BE2C (cell line): ENCODE measurements at places on chromosomes 1 and 21.
A peak's percentile ranks its signal among the peaks of the same experiment; 100 is the strongest.

DNA sequence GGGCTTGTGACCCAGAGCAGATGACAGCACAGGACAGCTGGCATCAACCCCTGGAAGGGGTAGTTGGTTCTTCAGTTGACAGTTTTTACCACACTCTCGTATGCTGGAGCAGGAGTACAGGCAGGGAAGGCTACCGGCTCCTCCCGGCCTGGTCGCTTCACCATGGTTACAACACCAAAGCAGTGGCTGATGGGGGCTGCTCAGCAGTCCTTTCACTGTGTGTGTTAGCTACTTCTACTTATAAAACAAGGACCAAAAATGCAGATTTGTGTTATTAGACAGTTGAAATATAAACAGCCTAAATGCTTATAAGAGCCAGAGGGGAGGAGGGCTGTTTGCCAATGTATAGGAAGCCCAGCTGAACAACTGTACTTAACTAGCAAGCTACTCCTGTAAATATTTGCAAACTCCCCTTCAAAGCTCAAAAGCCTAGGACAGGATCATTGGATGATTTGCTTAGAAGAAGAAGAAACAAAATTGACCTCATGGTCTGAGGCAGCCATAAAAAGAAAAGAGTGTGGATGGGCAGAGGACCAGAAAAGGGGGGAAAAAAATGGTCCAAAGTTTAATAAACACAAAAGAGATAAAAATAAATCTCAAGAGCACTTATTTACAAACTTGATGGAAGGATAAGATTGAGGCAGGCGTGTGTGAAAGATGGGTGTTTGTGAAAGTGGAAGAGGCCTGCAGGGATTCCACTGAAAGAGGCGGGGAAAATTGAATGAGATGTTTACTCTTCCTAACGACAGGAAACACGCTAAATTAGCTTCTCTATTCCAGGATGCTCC lies 57.1 kb downstream of the TGFB2 start:
- DNase-seq: no peak

DNA sequence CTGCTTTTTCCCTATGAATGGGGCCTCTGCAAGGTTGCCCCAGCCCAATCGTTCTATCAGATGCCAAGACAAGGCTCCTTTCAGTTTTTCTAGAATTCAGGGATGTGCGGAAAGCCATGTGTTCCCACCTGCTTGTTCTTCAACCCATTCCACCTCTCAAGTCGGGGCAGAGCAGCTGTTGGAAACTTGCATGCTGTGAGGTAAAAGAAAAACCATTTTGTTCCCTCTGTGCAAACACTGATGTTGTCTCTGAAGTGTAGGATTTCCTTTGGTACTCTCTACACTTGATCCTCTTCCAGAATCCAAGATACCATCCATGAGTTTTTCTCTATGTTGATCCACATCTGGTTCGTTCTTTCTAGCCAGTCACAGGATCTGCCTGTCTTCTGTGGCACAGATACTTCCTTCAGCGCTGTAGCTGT lies 7.3 kb downstream of the IER5 start:
- DNase-seq: no peak

- DNase-seq: no peak
Measured at GRCh38 chr1:109905491-109905890, 5.2 kb upstream of the CSF1 start.

DNA sequence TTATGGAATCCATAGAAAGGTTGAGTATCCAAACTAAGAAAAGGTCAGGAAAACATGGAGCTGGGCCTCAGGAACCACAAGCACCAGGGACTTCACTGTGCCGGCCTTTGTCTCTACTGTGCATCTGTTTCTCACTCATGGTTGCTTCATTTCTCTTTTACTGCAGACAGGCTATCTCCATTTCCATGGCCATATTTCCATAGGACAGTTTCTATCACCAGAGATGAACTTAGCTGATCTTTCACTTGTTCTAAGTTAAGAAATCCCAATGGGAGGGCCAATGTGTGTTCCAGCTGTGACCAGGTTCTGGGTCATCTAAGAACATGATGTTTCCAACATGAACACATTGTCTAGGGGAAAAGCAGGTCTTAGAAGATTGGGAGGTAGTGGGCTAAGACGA lies 43.7 kb upstream of the PPP2R5A start:
- DNase-seq: no peak

DNA sequence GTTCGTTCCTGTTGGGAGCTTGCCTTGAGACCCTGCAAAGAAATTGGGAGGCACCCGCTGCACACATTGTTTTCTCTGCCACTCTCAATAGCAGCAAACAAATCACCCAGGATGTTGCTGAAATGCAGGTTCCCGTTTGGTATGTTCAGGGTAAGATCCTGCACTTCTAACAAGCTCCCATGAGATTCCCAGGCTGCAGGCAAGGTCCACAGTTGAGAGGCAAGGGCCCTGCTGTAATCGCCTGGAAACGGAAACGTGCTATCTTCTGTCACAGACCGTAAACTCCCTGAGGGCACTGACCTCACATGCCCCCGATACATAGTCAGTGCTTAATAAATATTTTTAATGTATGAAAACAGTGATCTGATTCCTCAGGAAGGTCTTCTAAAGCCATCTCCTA lies 37.8 kb downstream of the XCL1 start:
- DNase-seq: peak; percentile 87

GRCh38 chr1:21295002-21295401 lies 4.7 kb upstream of the ECE1 start:
- no peak for DNase-seq

- DNase-seq: no peak
Measured at GRCh38 chr1:39395357-39395831, 96.0 kb upstream of the BMP8A start.

DNA sequence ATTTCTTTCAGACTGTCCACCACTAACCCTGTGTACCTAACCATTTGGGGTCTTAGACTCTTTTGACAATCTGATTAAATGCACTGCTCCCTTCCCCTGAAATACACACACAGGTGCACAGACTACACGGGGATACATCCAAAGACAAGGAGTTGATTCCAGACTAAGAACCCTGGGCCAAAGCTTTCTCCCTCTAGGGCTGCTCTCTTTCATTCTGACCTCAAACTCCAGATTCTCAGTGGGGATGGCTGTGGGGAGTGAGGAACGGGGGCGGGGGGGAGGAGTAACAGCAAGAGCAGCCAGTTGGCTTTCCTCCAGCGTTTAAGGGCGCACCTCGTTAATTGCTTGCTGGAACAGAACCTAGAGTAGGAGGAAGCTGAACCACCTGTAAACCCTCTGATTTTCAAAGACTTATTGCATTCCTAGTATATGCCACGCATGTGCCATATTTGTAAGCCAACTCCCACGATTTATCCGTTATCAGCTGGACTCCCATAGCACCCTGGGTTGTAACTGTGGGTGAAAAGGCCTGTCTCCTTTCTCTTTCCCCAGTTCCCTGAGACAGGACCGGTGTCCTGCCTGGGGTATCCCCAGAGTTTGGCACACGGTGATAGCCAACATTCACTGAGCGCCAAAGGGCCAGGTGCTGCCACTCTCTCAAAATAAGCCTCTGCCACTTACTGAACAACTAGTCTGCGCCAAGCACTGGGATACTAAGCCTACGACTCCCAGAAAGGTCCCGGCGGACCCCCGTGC lies 920 bp downstream of the MTHFR start:
- no peak for DNase-seq

DNA sequence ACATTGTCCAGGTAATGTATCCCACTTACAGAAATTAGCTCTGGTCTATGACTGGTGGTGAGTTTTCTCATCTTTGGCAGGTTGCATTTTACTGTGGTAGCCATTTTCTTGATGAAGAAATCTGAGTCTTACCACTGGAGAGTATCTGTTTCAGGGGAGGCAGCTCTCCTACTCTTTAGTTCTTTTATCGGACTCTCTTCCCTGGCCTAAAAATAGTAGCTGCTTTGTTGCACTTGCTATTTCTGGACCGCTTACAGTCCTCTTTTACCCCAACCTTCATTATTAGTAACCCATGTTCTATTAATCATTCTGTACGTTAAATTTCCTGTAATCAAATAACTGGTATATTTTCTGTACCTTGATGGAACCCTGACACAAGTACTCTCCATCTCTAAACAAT lies 720.8 kb downstream of the PLA2G4A start:
- no peak for DNase-seq

GRCh38 chr21:28436286-28436932 lies 556.3 kb downstream of the LTN1 start:
- DNase-seq: peak; percentile 18

- no peak for DNase-seq
Measured at GRCh38 chr1:91741301-91741700, 144.7 kb downstream of the TGFBR3 start.

DNA sequence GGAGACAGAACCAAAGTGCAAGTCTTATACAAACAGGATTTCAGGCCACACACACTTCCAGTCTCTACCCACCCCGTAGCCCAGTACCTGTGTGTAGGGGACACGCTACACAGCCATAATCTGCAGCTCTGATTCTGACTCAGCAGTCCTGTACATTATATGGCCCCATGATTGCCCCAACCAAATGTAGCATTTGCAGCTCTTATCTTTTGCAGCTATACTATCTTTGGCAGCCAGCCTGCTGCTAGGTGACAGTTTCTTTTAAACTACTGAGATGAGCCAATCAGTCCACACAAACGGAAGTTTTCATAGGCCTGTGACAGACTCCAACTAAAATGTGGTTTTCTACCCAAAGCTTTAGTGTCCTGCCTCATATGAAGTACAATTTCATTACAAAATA lies 259.6 kb upstream of the ST6GALNAC5 start:
- peak; percentile 12 for DNase-seq

DNA sequence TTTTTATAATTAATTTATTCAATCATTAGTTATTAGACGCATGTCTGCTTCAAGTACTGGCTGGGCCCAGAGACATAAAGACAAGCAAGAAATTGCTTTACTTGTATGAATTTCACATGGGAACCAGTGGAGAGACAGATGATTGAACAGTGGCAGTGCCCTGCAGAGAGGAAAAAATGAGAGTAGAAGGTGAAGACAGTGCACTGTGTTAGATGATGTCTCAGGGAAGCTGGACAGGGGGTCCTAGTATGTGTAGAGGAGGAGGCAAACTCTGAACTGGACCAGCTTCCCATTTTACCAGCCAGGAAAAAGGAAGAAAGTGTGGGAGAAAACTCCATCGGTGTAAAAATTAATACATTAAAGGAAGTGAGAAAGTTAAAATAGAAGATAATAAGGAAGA lies 126.0 kb downstream of the BACH1 start:
- no peak for DNase-seq

DNA sequence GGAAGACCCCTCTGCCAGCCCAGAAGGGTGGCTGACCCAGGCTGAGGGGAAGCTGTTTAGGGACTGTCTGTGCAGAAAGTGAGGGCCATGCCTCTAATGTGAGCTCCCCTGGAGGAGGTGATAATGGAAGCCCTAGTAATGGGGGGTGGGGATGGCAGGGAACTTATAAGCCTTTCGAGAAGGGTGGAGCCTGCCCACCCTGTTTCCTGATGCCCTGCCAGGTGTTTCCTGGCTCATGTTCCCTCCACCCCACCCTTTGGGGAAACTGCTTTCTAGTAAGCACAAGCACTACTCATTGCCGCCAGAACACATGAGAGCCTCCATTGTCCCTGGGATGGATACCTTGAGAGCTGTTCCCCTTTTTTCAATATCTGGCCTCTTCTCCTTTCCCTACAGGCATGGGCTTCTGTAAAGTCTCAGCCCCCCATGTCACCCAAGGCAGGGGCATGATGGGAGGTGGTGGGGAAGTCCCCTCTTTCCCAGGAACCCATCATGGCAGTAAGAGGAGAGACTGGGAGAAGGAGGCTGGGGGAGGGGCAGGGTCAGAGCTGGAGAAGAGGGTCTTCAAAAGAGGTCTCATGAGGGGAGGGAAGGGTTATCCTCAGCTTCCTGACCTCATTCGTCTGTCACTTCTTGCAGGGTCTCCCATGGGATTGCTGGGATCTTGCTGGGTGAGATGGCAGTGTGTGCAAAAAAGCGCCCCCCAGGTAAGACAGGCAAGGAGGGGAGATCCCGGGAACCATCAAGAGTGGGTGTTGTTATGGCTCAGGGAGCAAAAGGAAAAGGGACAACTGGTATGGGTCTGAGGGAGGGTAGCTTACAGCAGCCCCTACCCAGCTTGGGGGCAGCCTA lies 2.4 kb downstream of the ATP8B2 start:
- DNase-seq: no peak

GRCh38 chr21:45448810-45449657 lies 44.1 kb downstream of the COL18A1 start:
- DNase-seq: no peak

DNA sequence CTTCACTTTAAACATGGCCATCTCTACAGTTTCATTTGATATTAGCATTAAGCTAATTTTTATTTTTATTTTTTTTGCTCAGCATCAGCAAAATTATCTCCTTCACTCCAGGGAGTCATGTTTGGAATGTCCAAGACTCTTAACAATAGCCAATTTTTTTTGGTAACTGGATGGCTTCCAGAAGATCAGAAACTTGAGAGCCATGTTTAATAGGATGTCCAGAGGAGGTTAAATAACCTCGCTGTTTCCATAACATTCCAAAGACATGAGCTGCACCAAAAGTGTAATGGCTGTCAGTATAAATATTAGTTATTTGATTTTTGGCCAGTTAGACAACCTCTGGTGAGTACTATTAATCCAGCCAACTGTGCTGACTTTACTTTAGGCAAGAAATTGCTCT lies 80.7 kb downstream of the DNTTIP2 start:
- DNase-seq: no peak
